Lung (tissue), 17 donors: ENCODE measurements at places on chromosomes 6 and 20. TPM values are rescaled to one million over a fixed set of nuclear protein-coding genes. Genes with fewer than 3 reads are reported as not detected.
A peak's percentile ranks its signal among the peaks of the same experiment; 100 is the strongest.

- no peak overlapping the region for H3K4me3 ChIP-seq
- no peak overlapping the region for H3K27ac ChIP-seq
- no peaks in the 10 kb centered on the region for H3K27me3 ChIP-seq
- H3K4me1 ChIP-seq, result no peaks in the 10 kb centered on the region
- no peaks in the 10 kb centered on the region for H3K36me3 ChIP-seq
- DNase-seq, result no peak
Measured at GRCh38 chr6:87382861-87383260, 24.9 kb upstream of the CFAP206 start.

GRCh38 chr6:85472744-85473143 lies 22.9 kb downstream of the NT5E start:
- no peaks in the 10 kb centered on the region for H3K27me3 ChIP-seq
- no peak overlapping the region for H3K4me3 ChIP-seq
- H3K36me3 ChIP-seq, result no peaks in the 10 kb centered on the region
- H3K4me1 ChIP-seq, result peaks cover 2% of the 10 kb centered on the region
- no peak overlapping the region for H3K27ac ChIP-seq

GRCh38 chr6:79188885-79189480 lies 45.5 kb downstream of the HMGN3 start:
- H3K4me3 ChIP-seq, result no peak overlapping the region
- H3K36me3 ChIP-seq, result no peaks in the 10 kb centered on the region
- DNase-seq, result no peak

- DNase-seq, result no peak
- no peaks in the 10 kb centered on the region for H3K36me3 ChIP-seq
- H3K4me1 ChIP-seq, result no peaks in the 10 kb centered on the region
- no peaks in the 10 kb centered on the region for H3K27me3 ChIP-seq
- H3K4me3 ChIP-seq, result no peak overlapping the region
- no peak overlapping the region for H3K27ac ChIP-seq
Measured at GRCh38 chr6:69594405-69594804, 202.4 kb downstream of the LMBRD1 start.

DNA sequence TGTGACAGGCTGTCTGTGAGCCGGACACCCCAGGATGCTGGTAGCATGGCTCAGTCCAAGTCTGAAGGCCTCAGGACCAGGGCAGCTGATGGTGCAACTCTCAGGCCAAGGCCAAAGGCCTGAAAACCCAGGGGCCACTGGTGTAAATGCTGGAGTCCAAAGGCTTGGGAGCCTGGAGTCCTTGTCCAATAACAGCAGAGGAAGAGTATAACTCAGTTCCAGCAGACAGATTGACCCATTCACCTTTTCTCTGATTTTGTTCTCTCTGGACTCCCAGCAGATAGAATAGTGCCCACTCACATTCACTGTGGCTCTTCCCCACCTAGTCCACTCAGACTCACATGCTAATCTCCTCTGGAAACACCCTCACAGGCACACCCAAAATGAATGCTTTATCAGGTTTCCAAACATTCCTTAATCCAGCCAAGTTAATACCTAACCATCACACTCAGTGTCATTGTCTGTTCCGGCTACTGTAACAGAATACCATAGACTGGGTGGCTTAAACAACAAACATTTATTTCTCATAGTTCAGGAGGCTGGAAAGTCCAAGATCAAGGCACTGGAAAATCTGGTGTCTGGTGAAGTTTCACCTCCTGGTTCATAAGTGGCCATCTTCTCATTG lies 5.0 kb upstream of the TRAF3IP2 start:
- H3K27me3 ChIP-seq, result no peaks in the 10 kb centered on the region
- no peak overlapping the region for H3K27ac ChIP-seq
- H3K4me3 ChIP-seq, result no peak overlapping the region

DNA sequence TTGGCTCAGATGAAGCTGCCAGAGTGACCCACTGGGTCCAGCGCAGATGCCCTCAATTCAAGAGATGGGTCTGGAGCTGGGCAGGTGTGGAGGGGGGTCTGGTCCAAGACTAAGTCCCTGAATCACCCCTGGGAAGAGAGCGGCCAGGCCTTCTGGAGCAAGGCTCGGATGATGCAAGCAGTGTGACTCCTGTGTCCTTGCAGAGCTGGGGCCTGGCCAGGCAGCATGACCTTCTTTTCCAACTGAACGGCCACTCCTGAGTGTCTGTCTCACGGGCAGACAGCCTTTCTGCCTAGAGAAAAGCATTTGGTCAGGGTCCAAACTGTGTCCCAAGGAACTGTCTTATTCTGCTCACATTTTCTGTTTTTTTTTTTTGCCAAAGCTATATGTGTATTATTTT lies 42.6 kb upstream of the FNDC1 start:
- no peak for DNase-seq
- H3K4me3 ChIP-seq, result no peak overlapping the region

DNA sequence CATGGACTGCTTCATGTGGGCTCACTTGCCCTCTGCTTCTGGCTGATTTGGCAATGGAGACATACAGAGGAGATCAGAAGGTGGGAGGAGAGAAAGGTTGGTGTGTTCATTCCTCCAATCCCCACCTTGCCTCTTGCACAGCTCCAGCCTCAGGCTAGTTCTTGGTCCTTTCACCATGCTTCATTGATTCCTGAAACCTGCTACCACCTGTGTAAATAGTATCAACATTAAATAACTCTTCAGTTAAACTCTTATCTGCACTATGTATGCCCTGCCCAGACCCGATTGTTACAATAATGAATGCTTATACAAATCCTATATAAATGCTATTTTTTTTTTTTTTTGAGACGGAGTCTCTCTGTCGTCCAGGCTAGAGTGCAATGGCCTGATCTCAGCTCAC lies 174.5 kb downstream of the CD83 start:
- H3K4me3 ChIP-seq, result no peak overlapping the region
- DNase-seq, result no peak

GRCh38 chr6:135012764-135013163 lies 41.9 kb downstream of the HBS1L start:
- no peak for DNase-seq
- no peaks in the 10 kb centered on the region for H3K4me1 ChIP-seq
- no peak overlapping the region for H3K4me3 ChIP-seq

DNA sequence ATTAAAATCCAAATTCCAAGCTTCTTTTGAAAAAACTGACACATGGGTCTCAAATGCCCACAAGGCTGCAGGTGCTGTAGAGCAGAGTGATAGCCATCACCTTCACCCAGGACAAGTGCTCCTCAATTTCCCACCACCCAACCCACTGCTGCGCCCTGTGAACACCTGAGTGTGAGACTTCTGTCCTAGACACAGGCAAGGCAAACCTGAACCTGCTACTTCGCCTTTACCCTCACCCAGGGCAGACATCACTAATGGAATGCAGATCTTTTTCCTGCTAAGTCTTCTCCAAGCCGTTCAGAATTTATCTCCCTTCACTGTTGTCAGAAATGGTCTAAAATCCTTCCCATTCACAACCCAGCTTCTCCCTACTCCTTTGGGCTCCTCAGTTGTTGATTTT lies 65.9 kb downstream of the PREX1 start:
- peak overlapping the region; percentile 81 for H3K27ac ChIP-seq
- H3K27me3 ChIP-seq, result peaks cover 15% of the 10 kb centered on the region
- DNase-seq, result no peak
- no peaks in the 10 kb centered on the region for H3K36me3 ChIP-seq

DNA sequence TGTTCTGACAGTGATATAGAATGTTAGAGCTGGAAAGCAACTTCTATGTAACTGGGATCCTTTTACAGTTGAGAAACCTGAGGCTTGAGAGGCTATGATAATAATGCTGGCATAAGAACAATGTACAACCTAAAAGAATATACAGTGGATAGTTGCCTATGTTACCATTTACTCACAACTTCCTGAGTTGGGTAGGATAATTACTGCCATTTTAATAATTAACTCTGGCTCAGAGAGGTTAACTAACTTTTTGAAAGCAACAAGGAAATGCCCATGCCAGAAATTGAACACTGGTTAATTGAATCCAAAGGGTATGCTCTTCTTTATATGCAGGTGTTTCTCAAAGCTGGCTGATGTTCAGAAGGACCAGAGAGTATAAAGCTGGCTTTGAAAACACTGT lies 530.7 kb upstream of the MAP3K7 start:
- no peak overlapping the region for H3K4me3 ChIP-seq
- no peak overlapping the region for H3K27ac ChIP-seq

DNA sequence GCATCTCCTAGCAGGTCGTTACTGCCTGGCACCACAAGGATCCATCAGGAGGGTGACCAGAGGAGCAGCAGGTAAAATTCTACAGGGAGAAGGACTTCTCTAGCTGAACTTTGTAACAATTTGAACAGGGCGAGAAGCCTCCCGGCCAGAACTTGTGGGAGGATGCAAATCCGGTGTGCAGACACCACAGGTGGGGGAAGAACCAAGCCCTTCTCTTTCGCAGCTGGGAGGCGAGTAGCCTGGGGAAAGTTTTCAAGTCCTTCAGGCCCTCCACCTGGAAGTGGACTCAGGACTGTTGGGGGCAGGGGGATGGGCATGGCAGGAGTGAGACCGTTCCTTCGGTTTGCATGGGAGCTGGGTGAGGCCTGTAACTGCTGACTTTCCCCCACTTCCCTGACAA lies 42.7 kb upstream of the FAM210B start:
- H3K36me3 ChIP-seq, result no peaks in the 10 kb centered on the region
- no peaks in the 10 kb centered on the region for H3K27me3 ChIP-seq
- H3K4me3 ChIP-seq, result no peak overlapping the region
- no peak overlapping the region for H3K27ac ChIP-seq
- DNase-seq, result no peak

GRCh38 chr6:120608826-120609225 lies 725.5 kb downstream of the TBC1D32 start:
- H3K4me3 ChIP-seq, result no peak overlapping the region
- H3K27me3 ChIP-seq, result no peaks in the 10 kb centered on the region
- H3K4me1 ChIP-seq, result no peaks in the 10 kb centered on the region
- no peak overlapping the region for H3K27ac ChIP-seq
- no peaks in the 10 kb centered on the region for H3K36me3 ChIP-seq
- DNase-seq, result no peak

GRCh38 chr6:44011350-44011920 lies 115.8 kb downstream of the MRPL14 start:
- no peaks in the 10 kb centered on the region for H3K27me3 ChIP-seq
- H3K4me3 ChIP-seq, result no peak overlapping the region
- H3K27ac ChIP-seq, result peak overlapping the region; percentile 39
- DNase-seq, result no peak
- peaks cover 2% of the 10 kb centered on the region for H3K4me1 ChIP-seq

KCNK16 gene
- polyA plus RNA-seq, result not detected

COL12A1 gene
- polyA plus RNA-seq, result 10.6 TPM

MOCS3 gene
- polyA plus RNA-seq, result 1.8 TPM

KHDC1L gene
- polyA plus RNA-seq, result 0.31 TPM

TFAP2A gene
- 0.73 TPM for polyA plus RNA-seq

TNNC2 gene
- polyA plus RNA-seq, result 1.1 TPM

RBM38 gene
- 29.5 TPM for polyA plus RNA-seq
